ENCODE measurements at places on chromosomes 3 and 15.

DNA sequence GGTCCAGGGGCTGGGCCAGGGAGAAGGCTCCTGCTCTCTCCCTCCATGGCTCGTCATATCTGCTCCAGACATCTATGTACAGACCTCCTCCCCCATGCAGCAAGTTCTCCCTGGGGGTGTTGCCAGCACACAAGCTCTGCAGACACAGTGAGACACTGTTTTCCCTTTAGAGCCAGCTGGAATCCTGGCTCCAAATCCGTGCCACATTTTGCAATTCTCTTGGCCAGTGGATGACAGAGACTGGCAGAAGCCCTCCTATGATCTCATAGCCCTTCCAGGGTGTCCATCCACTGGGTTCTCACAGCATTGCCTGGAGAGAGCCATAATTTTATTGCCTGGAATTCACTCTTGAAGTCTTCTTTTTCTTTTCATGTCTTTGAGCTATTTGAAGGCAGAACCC lies 203.9 kb downstream of the TLE3 start:
- peak; percentile 77 for DNase-seq

- no peak for DNase-seq
These were observed 136.1 kb downstream of the CHL1 start for GRCh38 chr3:332701-333100.

- no peak for DNase-seq
These were observed 118.4 kb upstream of the FLNB start for GRCh38 chr3:57889807-57890206.

GRCh38 chr3:20673866-20674265 lies 487.9 kb upstream of the SGO1 start:
- no peak for DNase-seq

DNA sequence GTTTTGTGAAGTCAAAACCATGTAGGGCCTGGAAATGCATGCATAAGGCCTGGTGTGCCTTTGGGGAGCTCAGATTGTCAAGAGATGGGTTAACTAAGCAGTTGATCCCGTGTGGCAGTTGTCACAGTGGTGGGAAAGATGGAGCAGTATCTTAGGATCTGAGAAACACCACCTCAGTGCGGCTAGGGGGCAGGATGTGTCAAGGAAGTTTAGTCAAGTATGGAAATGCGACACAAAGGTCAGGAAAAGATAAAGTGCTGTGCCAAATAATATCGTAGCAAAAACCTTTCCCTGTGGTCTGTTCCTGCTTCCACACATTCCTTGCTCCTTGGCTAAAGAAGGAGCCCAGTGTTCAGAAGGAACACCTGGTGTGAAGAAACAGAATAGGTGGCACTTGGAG lies 396.4 kb downstream of the EDEM1 start:
- DNase-seq, result no peak

GRCh38 chr15:55990998-55991397 lies 2.4 kb downstream of the NEDD4 start:
- no peak for DNase-seq

GRCh38 chr3:112090887-112091586 lies 4.8 kb downstream of the C3orf52 start:
- no peak for DNase-seq

DNA sequence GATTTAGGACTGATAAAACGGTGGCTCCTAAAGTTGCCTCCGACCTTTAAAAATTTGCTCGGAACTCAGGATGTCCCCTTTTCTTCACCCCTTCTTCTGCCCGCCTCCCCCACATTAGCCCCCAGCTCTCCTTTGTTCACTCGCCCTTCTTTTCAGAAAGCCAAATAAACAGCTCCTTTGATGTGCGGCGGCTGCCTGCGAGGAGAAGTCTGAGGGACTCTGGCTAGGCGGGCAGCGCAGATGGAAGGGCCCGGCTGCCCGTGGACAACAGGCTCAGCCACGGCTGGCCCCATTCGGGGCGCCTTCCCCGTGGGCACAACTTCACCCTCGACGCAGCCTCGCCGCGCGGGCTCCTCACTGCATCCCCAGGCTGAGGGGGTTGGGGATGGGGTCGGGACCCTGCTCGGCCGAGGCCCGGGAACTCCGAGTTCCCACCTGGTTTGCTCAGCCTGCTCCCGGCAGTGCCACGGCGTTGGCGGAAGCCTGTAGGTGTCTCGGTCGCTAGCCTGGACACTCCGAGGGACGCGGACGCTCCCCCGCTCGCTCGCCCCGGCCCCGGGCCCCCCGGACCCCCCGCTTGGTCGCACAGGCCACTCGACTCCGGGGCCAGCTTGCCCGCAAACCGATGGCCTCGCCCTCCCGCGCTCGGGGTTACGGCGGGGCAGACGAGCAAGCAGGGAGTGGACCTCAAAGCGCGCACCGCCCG lies 897 bp upstream of the TLE3 start:
- peak; percentile 89 for DNase-seq

GRCh38 chr3:119898478-119899191 lies 116.7 kb downstream of the NR1I2 start:
- no peak for DNase-seq

GRCh38 chr3:138642226-138642926 lies 33.8 kb downstream of the FAIM start:
- no peak for DNase-seq

GRCh38 chr3:100634493-100635272 lies 25.3 kb downstream of the ADGRG7 start:
- peak; percentile 49 for DNase-seq

- DNase-seq, result no peak
These were observed 2.7 kb downstream of the CD200R1 start for GRCh38 chr3:112972158-112972557.

- DNase-seq, result no peak
These were observed 34.9 kb upstream of the TTBK2 start for GRCh38 chr15:42955518-42955917.

DNA sequence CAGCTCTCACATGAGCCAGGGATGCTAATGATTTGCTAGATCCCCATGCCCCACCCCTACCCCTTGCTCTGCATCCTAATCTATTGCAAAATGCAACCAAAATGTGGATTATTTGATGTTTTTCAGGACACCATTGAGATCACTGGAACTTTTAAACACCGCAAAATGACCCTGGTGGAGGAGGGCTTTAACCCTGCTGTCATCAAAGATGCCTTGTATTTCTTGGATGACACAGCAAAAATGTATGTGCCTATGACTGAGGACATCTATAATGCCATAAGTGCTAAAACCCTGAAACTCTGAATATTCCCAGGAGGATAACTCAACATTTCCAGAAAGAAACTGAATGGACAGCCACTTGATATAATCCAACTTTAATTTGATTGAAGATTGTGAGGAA lies 29.7 kb downstream of the HDC start:
- DNase-seq, result no peak

GRCh38 chr15:41727143-41727542 lies 47.1 kb upstream of the MAPKBP1 start:
- DNase-seq, result no peak

- no peak for DNase-seq
These were observed 208.9 kb downstream of the ROBO1 start for GRCh38 chr3:79558943-79559342.

GRCh38 chr15:99454107-99454809 lies 111.5 kb upstream of the MEF2A start:
- no peak for DNase-seq

DNA sequence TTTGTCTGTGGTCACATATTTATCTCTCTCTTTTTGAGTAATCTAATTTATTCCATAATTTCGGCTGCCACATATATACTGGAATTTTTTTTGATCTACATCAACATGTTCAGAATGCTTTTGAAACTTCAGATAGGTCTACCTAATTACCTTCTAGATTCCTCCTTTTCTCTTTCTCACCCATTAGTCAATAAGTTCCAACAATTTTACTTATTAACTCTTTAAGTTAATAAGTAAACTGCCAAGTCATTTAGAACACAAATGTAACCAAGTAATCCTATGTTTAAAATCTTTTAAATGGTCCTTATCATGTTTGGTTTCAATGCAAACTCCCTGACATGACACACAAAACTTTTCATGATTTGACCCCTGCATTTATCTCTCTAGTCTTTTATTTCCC lies 410.5 kb downstream of the UNC13C start:
- no peak for DNase-seq

DNA sequence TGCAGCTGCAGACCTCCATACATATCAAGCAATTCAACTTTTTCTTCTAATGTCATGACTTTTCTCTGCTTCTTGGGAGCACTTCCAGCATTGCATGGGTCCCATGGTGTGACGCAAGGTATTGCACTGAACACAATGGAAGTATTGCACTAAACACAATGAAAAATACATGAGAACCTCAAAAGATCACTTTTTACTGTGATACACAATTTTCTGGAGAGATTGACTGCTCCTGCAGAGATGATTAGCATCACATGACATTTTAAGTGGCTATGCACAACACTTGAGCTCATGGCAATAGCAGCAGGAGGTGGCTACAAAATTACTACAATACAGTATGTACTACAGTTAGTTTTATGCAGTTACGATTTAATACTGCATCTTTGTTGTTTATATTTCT lies 113.5 kb upstream of the BHLHE40 start:
- no peak for DNase-seq

DNA sequence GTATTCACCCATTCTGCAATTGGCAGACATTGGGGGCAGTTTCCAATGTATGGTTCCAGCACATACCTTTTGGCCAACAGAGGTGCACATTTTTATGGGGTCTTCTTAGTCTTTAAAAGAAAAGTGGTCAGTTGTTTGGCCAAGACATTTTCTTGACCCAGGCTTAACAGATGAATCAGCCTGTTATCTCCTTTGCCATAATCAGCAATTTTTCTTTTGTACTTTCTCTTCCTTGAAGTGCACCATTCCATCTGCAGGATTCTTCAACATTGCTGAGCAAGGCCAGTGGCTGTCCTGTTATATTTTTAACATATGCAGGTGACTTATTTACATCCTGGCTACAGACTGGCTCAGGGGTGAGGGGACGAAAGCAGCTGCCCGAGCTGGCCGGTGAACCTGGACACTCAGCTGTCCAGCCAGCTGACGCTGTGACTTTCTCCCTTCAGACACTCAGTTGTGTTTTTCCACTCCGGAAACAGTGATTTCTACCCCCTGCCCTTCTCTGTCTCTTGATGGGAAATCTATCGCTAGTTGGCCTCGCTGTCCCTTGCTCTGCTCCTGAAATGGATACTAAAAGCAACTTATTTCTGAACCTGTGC lies 96.5 kb upstream of the TNFAIP8L3 start:
- DNase-seq, result no peak

All from endodermal cell (in vitro differentiated cells).